ENCODE measurements at places on chromosomes 1 and 21.

GRCh38 chr1:223652436-223652941 lies 13.0 kb downstream of the CAPN8 start:
- no peak for DNase-seq

DNA sequence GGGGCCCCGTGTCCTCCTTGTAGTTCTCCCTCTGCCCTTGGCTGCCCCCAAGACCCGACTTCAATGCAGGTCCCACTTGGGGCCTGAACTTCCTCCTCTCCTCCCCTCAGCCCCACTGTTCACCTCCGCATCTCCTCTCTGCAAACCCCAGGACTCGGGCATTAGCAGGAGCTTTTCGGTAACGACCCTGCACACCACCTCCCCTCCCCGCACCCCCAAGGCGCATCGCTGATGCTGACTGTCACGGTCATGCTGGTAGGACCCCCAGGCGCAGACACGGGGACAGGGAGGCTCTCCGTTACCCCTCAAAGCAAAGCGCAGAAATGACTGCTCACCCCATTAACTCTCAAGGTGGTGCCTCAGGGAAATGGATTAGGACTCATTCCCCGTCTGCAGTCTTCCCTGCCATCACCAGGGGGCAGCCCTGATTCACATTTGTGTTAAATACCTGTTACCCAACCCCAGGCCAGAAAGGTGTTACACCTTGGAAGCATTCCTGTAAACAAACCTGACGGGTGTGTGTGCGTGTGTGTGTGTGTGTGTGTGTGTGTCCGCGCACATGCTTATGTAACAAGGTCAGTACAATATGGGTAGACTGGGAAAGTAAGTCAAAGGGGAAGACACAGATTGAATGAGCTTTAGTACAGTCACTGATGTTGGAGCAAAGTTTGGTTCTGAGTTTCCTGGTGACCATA lies 6.4 kb upstream of the GUCA2B start:
- peak; percentile 67 for DNase-seq

DNA sequence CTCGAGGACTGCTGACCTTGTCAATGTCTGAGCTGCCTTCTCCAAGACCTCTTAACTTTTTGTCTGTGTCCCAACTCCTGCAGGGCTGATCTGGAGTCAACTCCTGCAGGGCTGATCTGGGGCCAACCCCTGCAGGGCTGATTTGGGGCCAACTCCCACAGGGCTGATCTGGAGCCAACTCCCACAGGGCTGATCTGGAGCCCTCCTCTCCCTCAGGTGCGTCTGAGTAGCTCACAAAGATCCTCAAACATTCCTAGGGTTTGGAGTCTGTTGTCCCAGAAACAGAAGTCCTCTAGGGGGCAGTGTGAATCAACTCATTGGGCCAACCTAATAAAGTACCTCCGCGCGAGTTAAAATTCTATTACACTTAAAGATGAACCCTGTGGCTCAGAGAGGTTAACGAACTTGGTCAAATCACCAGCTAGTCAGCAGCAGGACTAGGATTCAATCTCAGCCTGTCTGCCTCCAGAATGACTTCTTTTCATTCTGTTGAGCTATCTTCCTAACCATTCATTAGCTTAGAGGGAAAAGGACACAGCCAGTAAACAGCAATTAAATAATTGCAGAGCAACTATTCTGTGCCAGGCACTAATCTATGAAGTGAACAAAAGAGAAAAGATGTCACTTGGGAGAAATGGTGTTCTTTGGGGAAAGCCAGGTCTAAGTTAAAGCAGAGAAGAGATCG lies 17.2 kb upstream of the RLF start:
- DNase-seq = peak; percentile 76

DNA sequence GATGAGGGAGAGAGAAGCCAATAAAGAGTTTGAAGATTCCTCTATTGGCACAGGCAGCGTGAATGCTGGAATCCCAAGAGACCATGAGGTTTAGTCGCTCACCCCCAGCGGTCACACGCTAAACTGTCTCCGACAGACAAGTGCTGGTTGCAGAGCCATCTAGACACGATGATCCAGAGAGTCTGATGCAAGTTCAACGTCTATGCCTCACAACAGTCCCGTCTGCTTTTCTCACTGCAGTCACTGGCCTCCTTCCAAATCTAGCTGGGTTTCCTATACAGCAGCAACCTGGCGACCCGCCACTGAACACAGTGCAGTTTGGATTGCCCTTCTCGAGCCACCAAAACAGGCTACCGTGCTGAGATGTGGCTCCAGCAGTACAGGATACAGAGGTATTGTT lies 98.6 kb upstream of the KRTAP19-8 start:
- DNase-seq = peak; percentile 90

- no peak for DNase-seq
These were observed 84.3 kb downstream of the LTN1 start for GRCh38 chr21:28908351-28908750.

DNA sequence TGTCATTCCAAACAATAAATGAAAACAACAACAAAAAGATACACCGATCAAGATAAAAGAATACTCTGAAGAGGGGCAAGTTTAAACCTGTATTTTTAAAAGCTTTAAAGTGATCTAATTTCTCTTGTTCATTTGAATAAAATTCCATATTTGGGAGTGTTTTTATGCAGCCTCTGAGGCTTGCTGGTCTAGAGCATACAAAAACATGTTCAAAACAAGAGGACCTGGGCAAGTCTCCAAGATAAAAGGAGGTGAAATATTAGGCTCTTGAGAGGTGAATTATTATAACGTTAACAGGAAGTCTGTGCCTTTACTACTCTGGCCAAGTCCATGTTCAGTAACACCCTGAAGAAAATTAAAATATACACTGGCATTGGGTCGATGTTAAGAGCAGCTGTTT lies 20.1 kb downstream of the URB1 start:
- peak; percentile 58 for DNase-seq

DNA sequence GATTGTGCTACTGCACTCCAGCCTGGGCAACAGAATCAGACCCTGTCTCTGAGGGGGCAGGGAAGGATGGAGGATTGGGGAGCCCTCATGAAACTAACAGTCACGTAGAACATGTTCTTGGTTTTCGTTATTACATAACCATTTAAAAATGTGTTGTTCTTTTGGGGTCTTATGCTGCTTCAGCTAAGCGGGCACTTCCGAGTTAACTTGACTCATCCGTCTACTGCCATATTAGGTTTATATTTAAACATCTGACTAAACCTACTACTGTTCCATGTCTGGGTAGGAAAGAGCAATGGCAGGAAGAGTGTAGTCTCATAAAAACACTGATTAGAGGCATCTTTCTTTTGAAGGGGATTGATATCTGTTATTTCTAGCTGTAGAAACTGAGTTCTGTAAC lies 59.5 kb upstream of the BMP8A start:
- no peak for DNase-seq

- peak; percentile 82 for DNase-seq
These were observed 444.2 kb downstream of the SETD4 start for GRCh38 chr21:35616090-35616489.

DNA sequence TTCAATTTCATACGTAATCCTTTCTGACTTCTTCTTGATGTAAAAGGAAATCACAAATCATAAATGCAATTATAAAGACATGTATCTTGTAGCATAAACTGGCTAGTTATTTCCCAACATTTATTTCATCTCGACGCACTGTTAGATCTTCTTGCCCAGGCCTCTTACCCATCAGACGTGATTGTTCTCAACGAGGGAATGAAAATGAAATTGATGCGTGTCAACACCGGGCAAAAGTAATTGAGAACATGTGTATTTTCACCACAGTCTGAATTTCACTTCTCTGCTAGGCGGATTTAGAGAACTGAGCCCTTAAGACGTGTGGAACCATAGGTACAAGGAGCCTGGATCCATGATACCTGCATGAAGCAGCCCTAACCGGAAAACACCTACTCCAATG lies 519.7 kb downstream of the KCNT2 start:
- DNase-seq = no peak

GRCh38 chr1:153803470-153804056 lies 28.4 kb downstream of the SLC27A3 start:
- DNase-seq = no peak

GRCh38 chr1:6602669-6603237 lies at the start of gene KLHL21:
Gene KLHL21, minus strand, starts transcription at chr1:6602869. Its CDS starts 52 bp downstream, at chr1:6602817.
- DNase-seq = peak; percentile 93

DNA sequence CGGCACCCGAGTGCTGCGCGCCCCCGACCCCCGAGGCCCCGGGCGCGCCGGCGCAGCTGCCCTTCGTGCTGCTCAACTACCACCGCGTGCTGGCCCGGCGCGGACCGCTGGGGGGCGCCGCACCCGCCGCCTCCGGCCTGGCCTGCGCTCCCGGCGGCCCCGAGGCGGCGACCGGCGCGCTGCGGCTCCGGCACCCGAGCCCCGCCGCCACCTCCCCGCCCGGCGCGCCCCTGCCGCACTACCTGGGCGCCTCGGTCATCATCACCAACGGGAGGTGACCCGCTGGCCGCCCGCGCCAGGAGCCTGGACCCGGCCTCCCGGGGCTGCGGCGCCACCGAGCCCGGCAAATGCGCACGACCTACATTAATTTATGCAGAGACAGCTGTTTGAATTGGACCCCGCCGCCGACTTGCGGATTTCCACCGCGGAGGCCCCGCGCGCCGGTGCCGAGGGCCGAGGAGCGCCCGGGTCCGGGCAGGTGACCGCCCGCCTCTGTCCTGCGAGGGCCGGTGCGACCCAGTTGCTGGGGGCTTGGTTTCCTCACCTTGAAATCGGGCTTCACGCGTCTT lies 49.0 kb downstream of the SIM2 start:
- peak; percentile 33 for DNase-seq

- no peak for DNase-seq
These were observed 16.4 kb downstream of the HYI start for GRCh38 chr1:43437031-43437973.

DNA sequence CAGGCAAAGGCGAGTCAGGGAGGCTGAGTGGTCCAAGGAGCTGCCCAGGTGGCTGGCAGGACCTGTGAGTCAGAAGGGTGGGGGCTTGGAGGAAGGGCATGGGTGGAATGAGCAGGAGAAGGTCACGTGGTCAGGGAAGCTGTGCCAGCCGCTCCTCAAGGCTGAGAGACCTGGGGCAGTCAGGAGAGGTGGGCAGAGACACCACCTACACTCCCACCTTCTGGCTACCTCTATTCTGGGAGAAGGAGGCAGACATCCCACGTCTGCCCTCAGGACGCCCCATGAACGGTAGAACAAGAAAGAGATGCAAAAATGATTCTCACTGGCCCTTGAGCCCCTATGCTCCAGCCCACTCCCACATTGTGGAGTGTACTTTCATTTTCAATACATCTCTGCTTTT lies 151.8 kb upstream of the RAB4A start:
- no peak for DNase-seq

DNA sequence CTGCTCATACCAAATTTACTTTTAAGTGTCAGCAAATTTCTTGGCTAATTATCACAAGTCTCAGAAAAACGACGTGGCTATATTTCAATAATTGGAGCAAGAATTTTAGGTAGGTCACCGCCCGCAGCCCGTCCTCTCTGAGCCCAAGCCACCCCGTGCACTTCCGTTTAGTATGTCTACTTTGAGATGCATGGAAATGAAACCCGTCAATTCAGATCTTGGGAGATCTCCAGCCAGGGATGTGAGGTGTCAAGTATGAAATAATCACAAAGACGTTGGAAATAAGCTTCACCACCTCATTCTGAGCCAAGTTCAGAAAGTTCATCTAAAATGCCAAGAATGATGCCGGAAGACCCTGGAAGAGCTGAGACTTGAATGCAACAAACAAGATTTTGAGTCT lies 132.6 kb upstream of the IRF2BP2 start:
- no peak for DNase-seq

DNA sequence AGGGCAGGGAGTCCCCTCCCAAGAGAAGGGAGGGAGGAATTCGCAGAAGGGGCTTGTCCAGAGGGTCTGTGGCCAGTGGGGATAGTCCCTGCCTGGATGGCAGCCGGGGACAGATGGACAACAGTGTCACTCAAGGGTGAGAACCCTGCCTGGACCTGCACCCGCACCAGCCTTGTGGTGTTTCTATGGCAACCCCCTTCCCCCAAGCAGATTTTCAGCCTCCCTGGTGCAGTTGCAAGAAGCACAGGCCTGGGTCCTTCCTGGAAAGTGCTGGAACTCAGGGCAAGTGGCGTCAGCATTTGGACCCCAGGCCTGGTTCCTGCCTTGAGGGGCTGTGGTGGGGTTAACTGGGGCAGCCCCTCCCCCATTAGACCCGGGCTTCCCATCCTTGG lies 83.8 kb upstream of the ACTL8 start:
- no peak for DNase-seq

DNA sequence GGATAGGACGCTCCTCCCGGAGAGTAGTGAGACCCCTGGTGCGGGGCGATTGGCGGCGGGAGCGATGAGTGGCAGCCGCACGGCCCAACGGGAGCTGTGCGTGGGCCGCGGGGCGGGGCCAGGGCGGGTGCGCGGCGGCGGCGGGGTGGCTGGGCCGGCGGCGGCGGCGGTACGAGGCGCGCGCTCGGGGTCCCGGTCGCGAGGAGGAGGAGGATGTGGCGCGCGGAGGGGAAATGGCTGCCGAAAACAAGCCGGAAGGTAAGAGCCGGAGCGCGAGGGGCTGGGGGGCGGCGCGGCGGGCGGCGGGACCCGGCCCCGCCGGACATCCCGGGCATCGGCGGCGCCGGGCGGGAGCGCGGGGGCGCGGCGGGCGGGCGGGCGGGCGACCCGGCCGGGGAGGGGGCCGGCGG lies at the start of gene CAMTA1:
Gene CAMTA1, plus strand, starts transcription at position 137 of the 410 bp plus-strand sequence. Its CDS starts 77 bp downstream, at position 214.
- no peak for DNase-seq

DNA sequence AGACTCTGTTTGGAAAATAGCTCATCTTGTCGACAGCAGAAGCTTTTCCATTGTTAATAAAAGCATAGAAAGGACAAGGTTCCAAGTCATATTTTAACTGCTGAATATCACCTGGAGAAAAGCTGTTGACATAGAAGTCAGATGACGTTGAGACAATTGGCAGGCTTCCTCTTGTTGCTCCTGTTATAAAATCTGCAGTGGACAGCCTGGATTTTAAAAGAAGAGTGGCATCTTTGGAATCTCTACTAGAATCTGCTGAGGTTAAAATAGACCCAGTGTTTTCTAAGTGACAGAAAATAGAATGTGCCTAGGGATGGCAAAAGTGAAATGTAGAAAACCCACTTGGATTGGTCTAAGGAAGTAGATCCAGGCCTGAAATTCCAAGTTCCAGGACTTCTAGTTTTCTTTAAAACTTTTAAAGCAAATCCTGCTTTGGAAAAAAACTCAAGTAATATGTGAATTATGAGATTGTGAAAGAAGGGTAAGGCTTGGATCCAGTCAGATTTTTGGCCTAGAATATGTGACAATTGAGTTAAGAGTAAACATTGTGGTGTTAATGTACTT lies 53.6 kb upstream of the NEXN start:
- DNase-seq = peak; percentile 89

DNA sequence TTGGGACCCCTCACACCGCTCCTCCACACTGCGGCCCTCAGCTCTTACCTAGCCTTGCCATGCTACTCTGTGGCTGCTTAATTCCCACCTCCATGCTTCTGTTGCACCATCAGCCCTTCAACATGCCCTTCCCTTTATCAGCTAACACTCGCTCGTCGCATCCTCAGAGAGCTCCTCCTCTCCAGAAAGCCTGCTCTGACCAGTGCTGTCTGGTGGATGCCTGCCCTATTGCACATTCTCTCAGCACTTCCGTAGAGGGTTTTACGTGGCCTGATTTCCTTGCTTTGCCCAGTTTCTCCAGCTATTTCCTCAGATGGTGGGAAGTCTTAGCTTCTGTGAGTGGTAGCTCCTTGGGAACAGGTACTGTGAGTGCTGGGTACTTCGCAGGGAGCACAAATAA lies 10.3 kb upstream of the LAD1 start:
- DNase-seq = peak; percentile 23

GRCh38 chr1:158272681-158273080 lies 17.0 kb upstream of the CD1C start:
- DNase-seq = no peak
